OCI-LY7 (cell line): ENCODE measurements at places on chromosomes 2 and 18. TPM values are rescaled to one million over a fixed set of nuclear protein-coding genes. Genes with fewer than 3 reads are reported as not detected.

DNA sequence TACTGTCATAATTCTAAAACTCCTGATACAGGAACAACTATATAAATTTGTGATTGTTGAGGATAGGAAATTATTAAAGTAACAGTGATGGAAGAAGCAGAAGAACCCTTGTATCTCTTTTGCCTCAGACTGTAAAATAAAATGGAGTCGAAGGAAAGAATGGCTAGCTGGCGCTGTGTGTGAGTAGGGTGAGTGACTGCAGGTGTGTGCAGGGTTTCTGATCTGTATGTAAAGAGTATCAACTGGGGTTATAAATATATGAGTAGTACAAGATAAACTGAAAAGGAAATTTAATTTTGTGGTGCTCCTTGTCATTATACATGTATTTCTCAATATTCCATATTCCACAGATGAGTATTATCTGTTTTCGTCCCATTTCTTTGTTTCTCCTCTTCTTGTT, 15.2 kb downstream of the POLI start:
- DNase-seq = no peak

- DNase-seq = no peak
Measured at GRCh38 chr2:103448495-103448894, 686.7 kb downstream of the TMEM182 start.

CRYBA2 gene
- total RNA-seq = not detected in 2 replicates

DNA sequence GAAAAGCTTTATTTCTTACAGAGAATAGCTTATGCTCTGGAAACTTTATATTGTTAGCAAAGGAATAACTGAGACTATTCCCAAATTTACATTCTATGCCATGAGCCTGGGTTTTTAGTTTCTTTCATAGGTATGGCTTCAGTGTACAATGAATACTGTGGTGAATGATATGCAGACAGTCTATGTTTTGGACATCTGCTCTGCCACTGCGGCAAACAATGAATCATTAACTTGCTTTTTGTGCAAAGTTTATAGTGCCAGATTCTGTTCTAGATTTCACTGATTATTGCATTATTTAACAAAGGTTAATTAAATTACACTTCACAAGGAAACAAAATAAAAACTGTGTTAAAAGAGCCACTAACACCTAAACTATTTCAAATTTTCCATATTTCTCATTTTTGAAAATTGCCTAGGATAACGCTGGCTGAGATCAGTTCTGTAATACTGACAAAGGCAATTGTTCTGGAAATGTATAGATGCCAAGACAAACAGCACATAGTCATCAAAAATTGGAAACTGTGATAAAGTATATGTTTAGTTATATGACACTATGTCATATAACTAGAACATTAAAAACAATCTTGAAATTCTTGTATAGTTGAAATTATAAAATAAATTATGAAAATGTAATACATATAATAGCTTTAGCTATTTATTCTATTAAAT, 74.7 kb downstream of the ITSN2 start:
- DNase-seq = no peak

RTP5 gene
- total RNA-seq = not detected in 2 replicates

GRCh38 chr2:212777020-212777491, 238.5 kb upstream of the ERBB4 start:
- DNase-seq = peak; percentile 50

GRCh38 chr2:127829845-127830246, 18.9 kb upstream of the WDR33 start:
- DNase-seq = peak; percentile 98

IL18R1 gene
- not detected in 2 replicates for total RNA-seq

SALL3 gene
- total RNA-seq = not detected in 2 replicates

GRCh38 chr2:18831916-18832510, 242.6 kb upstream of the NT5C1B start:
- no peak for DNase-seq

DNA sequence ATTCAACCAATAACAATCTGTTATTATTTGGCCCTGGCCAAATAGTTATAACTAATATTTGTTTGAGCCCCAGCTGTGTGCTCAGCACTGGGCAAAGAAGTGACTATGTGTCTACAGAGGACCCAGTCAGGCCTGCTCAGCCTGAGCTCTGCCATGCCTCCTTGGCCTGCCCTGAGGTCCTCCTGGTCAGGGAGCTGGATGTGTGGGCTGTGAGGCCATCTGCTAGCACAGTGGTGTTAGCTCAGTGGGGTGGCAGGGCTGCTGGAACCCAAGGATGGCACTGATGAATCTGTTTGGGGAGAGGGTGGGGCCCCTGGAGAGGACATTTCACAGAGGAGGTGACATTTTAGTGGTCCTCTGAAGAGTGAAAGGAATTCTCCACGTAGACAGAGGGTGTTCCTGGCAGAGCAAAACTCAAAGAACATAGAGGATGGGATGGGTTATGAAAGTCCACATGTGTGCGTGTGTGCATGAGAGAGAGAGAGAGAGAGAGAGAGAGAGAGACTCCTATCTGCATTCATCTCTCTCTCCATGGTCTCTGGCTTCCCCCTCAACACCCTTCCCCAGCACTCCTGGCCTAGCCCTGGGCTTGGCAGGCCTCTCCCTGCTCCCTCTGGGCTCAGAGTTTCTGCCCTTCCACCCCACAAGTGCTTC, 21.2 kb upstream of the ATOH8 start:
- no peak for DNase-seq

DNA sequence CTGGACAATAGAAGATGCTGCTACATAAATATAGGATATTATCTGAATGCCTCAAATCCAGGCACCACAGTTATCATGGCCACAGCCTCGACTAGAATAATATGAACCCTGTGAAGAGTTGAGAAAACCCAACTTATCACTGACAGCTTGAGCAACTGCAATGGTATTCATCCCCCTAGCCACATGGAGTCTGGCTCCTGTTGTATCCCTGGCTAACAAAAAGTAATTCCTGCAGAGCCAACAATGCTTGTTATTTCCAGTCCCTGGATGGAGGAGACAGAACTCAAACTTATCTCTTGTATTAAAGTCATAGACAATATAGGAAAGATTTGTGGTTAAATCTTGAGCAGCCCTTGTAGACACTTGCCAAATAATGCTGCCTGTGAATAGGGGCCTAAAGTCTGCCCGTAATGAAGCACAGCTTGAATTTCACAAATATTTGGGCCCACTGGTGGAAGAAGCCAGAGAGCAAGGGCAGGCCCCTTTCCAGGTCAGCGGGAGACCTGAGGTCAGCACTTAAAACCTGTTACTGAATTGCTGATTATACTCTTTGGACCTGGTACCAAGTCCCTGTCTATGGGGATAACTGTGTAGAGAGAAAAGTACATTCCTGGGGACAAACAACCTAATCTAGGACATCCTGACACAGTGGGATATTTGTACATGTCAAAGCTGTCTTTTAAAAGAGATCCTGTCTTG, 28.4 kb upstream of the SUCLG1 start:
- DNase-seq = no peak

GRCh38 chr2:16852651-16853050, 187.0 kb upstream of the CYRIA start:
- DNase-seq = no peak

SCN2A gene
- not detected in 2 replicates for total RNA-seq

TCF7L1 gene
- not detected in 2 replicates for total RNA-seq

DNA sequence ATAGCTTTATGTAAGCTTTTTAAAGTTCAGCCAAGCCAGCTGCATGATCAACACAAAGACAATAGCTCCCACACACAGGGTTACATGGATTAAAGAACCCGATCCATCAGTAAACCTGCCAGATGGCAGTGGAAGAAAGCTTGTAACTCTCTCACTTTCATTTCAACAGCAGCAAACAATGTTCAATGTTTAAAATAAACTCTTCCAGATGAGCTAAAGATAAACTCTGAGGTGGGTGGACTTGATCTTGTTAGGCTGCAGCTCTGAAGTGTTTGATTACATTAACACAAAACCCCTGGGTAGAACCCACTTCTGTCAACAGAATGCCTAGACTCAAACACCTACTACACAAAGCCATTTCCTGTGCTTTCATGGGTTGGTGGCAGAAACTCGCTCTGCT, 13.9 kb downstream of the RDH14 start:
- DNase-seq = peak; percentile 5

DNA sequence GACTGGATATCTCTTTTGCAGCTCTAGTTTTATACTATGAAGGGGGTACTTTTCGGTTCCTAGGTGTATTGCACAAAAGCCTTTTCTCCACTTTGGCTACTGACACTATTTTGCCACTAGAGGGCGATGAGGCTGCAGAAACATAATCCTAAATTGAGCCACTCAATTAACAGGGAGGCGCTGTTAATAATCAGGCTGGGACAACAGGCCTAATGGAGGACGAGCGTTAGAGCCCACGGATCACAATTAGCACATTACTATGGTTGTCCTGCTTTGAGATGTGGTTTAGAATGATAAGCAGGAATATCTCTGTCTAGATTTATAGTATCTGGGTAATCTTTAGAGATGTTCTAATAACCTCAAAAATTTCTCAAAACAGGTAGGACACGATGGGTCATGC, 62.2 kb upstream of the PMAIP1 start:
- DNase-seq = peak; percentile 72

GRCh38 chr18:58417752-58418151, 211.1 kb downstream of the ALPK2 start:
- DNase-seq = no peak

TSPYL6 gene
- not detected in 2 replicates for total RNA-seq

TXNDC2 gene
- total RNA-seq = not detected in 2 replicates

- no peak for DNase-seq
Measured at GRCh38 chr18:74840492-74841167, 243.0 kb downstream of the ZNF407 start.

DNA sequence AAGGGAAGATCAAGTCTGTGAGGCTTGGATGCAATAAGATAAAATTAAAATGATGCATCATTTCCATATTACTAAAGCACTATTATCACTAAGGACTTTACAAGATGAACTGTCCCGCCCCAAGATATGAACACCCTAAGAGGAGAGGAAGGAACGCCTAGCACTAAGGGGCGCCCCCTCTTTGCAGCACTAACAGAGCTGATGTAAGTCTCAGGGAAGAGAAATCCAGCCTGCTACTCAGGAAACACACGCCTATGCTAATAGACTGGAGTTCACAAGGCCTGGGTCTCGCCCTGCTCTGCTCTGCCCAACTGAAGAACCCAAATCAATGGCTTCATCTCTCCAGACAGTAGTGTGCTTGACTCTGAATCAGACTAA, 6.1 kb downstream of the INO80C start:
- no peak for DNase-seq

CSRNP3 gene
- total RNA-seq = 1.3 and 1.4 TPM in 2 replicates
